ENCODE measurements at places on chromosomes 16 and 17.
A peak's percentile ranks its signal among the peaks of the same experiment; 100 is the strongest.

- peak; percentile 52 for DNase-seq
Measured at GRCh38 chr17:79019632-79020584, 4.1 kb upstream of the C1QTNF1 start.

GRCh38 chr16:24255456-24256371 is at the start of gene CACNG3:
TSS of gene CACNG3 (plus strand) at chr16:24256335. CDS start at chr16:24256755, 420 bp downstream.
- peak; percentile 69 for DNase-seq

- no peak for DNase-seq
Measured at GRCh38 chr17:17518014-17518413, 21.8 kb upstream of the RASD1 start.

GRCh38 chr17:7972131-7972785 is 30.2 kb upstream of the GUCY2D start:
- DNase-seq: no peak

DNA sequence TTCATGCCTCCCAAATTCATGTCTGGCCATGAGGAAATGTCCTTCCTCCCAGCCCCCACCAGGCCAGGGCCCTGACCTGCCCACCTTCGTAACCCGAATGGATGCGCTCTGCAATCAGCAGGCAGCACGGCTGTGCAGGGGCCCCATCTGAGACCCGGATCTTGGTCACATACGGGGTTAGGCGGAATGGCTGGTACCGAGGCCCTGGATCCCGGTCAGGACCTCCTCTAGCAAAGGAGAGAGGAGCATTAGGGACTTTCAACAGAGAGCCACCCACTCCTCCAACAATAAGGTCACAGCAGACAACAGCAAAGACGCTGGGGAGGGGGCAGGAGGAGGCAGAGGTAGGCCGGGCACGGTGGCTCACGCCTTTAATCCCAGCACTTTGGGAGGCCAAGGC is 3.6 kb downstream of the PER1 start:
- DNase-seq: no peak

DNA sequence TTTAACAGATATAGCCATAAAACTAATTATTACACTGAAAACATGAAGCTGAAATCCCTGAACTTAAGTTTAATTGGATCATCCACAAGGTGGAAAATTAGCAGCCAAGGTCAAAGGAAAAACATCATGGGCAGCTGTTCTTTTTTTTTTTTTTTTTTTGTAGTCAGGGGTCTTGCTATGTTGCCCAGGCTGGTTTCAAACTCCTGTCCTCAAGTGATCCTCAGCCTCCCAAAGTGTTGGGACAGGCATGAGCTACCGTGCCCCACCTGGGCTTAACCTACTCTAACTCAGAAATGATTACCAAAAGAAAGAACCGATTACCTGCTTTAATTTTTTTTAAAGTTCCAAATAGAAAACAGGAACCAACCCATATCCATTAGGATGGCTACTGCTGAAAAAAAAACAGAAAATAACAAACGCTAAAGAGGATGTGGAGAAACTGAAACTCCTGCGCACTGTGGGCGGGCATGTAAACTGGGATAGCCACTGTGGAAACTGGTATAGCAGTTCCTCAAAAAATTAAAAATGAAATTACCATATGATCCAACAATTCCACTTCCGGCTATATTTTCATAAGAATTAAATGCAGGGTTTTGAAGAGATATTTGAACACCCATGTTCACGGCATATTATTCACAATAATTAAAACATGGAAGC is 8.6 kb downstream of the CMC2 start:
- no peak for DNase-seq

DNA sequence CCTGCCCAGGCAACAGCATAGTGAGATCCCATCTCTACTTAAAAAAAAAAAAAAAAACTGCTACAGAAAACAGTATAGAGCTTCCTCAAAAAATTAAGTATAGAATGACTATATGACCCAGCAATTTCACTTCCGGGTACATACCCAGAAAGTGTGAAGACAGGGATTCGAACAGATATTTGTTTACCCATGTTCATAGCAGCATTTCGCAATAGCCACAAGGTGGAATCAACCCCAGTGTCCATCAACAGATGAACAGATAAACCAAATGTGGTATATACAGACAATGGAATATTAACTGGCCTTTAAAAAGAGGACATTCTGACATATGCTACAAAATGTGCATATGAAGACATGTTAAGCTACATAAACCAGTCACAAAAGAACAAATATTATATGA is 95.5 kb downstream of the CHD9NB start:
- no peak for DNase-seq

GRCh38 chr17:2949469-2950044 is 113.8 kb downstream of the OR1D5 start:
- DNase-seq: no peak

- DNase-seq: no peak
Measured at GRCh38 chr16:17776888-17777287, 306.1 kb upstream of the XYLT1 start.

DNA sequence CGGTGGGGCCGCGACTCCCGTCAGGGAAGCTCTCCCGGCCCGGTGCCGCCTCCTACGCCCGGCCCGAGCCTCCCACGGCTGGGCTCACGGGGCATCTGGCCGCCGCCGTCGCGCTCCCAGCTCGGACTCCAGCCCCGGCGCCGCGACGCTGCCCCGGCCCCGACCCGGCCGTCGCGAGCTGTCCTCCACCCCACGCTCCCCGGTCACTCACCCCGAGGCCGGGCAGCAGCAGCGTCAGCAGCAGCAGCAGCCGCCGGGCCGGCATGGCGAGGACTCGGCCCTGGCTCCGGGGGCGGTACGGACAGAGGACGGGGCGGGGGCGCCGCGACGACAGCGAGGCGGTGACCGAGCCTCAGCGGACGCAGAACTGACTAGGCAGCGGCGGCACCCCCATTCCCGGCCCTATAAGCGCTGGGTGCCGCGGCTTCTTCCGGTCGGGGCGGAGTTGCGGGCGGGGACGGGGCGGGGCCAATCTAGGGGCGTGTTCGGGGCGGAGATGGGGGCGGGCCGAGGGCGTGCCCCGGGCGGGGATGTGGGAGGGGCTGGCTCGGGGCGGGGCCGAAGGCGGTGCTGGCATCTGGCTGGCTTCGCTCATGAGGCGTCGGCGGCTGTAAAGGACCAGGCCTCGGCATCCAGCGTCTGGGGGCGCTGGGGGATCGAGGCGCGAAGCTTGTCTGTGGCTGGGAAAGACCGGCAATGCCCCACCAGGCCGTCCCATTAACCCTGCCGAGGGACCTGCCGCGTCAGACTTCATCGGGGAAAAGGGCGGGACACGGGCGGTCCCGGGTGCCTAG is at the start of gene ERN1:
ERN1 (minus strand) TSS at position 380 of the 794 bp plus-strand sequence; CDS start at position 265, 115 bp downstream.
- peak; percentile 88 for DNase-seq

- no peak for DNase-seq
Measured at GRCh38 chr17:57953705-57954396, 1.4 kb downstream of the CUEDC1 start.

DNA sequence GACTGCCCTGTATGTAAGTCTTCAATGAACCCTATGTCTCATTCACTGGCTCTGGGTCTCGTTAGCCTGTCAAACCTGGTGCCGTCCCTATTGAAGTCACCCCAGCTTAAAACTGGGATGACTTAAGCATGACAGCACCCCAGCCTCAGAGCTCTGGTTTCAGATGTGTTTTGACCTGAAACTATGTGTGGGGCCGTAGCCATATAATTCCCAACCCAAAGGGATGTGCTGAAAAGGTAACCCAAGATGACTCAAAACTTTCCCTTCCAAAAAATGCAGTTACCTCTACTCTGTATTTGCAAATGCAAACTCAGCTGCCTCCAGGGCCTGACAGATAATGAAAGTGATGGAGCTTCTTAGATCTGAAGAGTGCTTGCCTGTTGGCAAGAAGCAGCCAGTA is 478.3 kb upstream of the ERCC4 start:
- no peak for DNase-seq

GRCh38 chr17:3693829-3694231 is 2.1 kb downstream of the P2RX5 start:
- DNase-seq: no peak

DNA sequence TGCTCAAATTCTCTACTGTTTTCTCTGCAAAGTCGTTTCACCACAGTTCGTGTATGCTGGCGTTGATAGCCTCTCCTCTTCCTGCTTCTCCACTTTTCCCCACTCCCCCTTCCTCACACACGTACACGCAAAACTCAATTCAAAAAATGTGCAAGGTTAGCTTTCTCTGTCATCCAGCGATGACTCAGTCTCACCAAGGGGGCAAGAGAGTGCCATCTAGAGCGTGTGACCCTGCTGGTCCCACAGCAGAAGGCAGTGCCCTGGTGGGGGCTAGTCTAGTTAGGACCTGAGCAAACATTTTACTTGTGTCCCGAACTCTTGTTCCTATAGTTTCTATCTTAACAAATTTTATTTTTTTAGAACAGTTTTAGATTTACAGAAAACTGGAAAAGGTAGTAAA is 121.2 kb upstream of the CHMP6 start:
- DNase-seq: no peak

DNA sequence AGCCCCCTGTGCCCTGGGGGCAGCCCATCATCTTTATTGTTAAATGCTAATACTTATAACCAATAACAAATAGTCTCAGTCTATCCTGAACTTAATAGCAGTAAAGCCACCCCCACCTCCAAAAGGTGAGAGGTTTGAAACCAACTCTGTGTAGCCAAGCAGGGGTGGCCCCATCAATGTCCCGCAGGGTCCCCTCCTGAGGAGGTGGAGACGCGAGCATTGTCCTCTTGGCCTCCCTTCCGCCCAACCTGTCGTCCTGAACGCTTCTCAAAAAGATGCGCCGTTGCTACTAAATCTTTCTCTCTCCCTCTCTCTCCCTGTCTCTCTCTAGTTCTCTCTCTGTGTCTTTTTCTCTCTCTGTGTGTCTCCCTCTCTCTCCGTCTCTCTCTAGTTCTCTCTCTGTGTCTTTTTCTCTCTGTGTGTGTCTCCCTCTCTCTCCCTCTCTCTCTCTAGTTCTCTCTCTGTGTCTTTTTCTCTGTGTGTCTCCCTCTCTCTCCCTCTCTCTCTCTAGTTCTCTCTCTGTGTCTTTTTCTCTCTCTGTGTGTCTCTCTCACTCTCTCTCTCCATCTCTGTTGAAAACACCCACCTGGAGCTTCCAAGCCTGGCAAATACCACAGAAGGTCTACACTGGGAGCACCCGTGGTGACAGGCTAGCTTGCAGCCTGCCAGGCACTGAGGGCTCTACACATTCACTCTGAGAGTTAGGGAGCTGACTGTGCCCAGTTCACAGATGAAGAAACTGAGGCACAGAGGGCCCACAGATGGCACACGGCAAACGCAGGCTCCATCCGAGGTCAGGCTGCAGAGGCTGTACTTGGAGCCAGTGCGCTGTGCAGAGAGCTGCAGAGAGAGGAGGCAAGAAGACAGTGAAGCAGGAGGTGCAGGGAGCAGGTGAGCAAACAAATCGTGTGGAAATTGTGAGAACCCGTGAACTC is 185.9 kb downstream of the C16orf95 start:
- no peak for DNase-seq

GRCh38 chr16:28526201-28527099 is 12.3 kb downstream of the NUPR1 start:
- DNase-seq: no peak

- DNase-seq: no peak
Measured at GRCh38 chr16:58499092-58499511, 841 bp upstream of the NDRG4 start.

DNA sequence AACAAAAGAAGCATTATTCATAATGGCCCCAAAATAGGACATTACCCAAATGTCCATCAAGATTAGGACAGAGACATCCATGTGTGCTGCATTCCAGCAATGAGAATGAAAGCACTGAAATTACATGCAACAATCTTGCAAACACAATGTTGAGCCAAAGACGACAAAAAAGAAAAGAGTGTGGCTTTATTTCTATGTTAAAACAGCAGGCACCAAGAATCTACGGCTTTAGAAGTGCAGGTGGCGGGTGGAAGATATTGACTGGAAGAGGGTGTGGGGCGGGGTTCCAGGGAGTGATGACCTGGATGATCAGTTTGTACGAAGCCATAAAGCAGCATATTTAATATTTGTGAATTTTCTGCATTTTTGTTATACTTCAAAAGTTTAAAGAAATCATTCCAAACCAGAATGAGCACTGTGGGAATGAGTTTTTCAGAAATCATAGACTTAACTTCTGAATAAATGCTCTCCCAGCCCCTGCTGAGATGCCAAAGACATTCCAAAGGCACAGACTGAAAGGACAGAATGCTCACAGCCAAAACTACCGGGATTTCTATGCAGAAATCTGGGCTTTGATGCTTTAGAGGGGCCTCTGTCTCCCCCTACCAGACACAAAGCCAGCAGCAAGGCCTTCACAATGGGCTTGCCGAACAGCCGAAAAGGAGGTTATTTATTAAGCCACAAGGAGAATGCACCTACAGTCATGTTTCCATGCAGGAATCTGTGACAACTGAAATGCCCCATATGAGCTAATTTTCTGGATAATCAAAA is 361.6 kb downstream of the GRIN2A start:
- DNase-seq: no peak
